ENCODE measurements at places on chromosomes 6 and 20.

- DNase-seq = no peak
Measured at GRCh38 chr20:55173601-55174000, 698.2 kb downstream of the DOK5 start.

DNA sequence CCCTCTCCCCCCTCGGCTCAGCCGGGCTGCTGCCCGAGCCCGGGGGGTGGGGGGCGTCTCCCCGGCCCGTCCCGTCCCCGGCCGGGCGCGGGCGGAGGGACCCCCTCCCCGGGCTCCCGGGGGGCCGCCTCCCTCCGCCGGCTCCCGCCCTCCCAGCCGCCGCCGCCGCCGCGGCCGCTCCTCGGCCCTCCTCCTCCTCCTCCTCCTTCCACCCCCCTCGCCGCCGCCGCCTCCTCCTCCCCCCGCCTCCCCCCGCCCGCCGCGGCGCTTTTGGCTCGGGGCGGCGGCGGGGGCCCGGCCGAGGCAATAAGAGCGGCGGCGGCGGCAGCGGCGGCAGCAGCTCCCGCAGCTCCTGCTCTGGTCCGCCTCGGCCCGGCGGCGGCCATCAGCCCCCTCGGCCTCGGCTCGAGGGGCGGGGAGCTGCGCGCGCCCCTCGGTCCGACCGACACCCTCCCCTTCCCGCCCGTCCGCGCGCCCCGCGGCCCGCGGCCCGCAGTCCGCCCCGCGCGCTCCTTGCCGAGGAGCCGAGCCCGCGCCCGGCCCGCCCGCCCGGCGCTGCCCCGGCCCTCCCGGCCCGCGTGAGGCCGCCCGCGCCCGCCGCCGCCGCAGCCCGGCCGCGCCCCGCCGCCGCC, 38.7 kb downstream of the GNAS start:
- DNase-seq = peak; percentile 85

DNA sequence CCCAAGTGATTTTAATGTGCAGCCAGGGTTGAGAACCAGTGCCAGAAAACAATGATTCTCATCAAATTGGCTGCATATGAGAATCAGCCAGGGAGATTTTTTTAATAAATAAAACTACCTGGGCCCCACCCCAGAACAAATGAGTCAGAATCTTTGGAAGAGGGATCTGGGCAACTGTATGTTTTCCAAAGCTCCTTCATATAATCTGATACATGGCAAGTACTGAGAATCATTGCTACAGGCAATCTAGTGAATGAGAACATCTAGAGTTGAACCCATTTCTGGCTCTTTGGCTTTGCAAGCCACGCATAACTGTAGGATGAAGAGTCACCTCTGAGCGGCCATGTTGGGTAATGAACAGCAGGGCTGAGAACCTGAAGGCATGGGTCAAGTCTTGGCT, 26.1 kb upstream of the DSP start:
- DNase-seq = no peak

- DNase-seq = no peak
Measured at GRCh38 chr20:36318166-36318565, 12.0 kb downstream of the DLGAP4 start.

- no peak for DNase-seq
Measured at GRCh38 chr6:112636650-112637262, 289.6 kb downstream of the RFPL4B start.

- DNase-seq = no peak
Measured at GRCh38 chr6:22570185-22570551, 802 bp downstream of the HDGFL1 start.

DNA sequence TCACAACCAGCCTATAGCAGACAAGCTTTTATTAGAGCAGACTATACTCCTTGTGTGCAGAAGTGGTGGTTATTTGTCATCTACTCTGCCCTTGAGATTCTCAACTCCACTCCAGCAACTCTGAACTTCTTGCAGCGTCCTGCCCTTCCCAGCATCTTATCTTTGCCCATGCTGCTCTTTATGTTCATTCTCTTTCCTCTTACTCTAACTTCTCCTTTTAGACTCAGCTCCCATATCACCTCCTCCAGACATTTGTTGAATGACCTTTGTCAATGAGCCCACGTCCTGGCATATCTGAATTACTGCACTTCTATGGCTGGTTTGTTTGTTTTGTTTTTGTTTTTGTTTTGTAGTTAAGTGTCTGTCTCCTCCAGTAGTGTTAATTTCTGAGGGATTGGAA, 81.2 kb downstream of the KCNQ5 start:
- DNase-seq = no peak

DNA sequence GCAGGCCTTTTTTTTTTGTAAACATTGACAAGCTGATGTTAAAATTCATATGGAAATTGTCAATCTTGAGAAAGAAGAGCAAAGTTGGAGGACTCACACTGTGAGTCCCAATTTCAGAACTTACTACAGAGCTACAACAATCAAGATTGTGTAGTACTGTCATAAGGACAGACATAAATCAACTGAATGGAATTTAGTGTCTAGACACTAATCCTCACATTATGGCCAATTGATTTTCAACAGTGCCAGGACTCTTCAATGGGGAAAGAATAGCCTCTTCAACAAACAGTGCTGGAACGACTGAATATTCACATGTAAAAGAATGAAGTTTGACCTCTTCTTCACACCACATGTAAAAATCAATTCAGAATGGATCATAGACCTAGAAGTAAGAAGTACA, 60.8 kb downstream of the TGM2 start:
- DNase-seq = no peak

- DNase-seq = no peak
Measured at GRCh38 chr20:36128463-36129159, 25.9 kb upstream of the EPB41L1 start.

DNA sequence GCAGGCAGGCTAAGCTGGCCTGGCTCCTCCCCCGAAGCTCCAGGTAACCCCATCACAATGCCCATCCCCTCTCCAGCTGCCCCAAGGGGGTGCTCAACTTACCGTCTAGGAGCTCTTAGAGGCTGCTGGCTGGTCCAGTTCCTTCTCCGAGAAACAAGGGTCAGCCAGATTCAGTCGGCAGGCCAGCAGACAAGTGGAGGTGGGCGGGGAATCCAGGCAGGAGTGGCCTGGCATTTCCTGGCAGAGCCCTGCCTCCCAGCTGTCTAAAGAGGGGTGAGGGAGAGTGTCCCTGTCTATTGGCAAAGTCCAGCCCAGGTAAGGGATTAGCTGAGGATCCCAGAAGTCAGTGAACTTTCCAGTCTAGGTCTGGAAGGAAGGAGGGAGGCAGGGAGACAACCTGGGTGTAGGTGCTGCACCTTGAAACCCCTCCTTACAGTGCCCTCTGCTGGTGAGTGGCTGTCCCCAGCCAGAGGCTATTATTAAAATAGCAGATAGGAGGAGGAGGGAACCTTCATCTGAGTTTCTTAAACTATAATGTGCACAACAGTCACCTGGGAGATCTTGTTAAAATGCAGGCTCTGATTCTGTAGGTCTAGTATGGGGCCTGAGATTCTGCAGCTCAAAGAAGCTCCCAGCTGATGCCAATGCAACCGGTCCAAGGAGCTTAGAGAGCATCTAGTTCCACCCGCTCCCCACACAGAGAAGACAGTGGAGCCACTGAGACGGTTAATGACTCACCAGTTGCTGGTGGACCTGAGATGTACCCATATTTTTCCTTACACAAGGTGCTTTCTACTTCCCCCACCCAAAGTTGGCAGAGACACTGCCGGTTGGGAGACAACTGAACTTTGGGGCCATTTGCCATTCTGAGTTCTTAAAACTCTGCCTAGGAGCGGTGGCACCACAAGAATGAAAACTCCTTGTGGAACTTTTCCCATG, at the start of gene UNC5CL:
TSS of gene UNC5CL (minus strand) at position 162 of the 939 bp plus-strand sequence. CDS start 4,147 bp downstream, outside the sequence.
- peak; percentile 82 for DNase-seq

GRCh38 chr20:21237956-21238799, 65.0 kb upstream of the XRN2 start:
- DNase-seq = no peak

- no peak for DNase-seq
Measured at GRCh38 chr20:3349786-3350185, 57.7 kb downstream of the DNAAF9 start.

DNA sequence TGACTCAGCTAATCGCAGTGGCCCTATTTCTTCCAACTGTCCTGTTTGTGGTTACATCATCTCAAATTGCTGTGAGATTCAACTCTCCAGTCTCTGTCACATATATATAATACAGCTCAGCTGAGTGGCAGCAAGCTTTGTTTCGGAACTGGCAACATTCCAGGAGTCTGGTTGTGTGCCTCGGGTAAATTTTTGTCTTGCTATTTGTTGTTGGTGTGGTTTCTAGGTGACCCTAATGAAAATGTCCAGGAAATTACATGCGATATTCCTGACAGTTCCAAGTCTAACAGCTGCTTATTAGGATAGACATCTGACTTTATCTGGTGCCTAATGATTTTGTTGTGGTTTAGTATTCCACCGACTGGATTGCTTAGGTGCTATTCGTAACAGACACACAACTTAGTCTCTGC, 581.8 kb downstream of the CD109 start:
- DNase-seq = no peak

- peak; percentile 54 for DNase-seq
Measured at GRCh38 chr6:148700741-148701311, 46.0 kb upstream of the UST start.

DNA sequence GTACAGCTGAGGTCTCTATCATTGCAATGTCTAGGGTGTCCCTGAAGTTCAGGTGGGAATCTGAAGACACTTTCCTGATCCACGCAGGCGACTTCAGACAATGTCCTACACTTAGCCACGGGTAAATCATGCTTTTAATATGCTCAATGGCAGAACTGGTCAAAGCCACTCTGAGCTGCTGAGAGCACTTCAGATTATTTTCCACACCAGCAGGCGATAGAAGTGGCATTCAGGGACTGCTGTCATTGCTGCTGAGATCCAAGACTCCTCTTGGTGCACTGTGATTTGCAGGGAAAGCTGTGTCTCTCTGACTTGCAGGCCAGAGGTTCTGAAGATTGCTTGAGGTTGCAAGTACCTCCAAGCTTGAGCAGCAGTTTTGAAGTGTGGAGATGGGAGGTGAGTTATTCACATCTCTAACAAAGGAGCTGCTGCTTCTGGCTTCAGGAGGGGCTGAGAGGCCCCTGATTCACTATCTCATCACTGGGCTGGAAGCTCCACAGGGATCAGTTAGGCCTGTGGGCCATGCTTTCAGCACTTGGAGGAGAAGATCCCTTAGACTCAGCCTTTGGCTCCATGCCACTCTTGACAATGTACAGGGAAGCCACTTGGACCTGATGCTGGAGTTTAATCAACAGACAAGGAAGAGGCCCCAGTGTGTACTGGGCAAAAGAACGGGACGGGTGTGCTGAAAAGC, 2.9 kb upstream of the SSTR4 start:
- DNase-seq = no peak

- DNase-seq = no peak
Measured at GRCh38 chr20:31673943-31674463, 36.3 kb downstream of the COX4I2 start.

DNA sequence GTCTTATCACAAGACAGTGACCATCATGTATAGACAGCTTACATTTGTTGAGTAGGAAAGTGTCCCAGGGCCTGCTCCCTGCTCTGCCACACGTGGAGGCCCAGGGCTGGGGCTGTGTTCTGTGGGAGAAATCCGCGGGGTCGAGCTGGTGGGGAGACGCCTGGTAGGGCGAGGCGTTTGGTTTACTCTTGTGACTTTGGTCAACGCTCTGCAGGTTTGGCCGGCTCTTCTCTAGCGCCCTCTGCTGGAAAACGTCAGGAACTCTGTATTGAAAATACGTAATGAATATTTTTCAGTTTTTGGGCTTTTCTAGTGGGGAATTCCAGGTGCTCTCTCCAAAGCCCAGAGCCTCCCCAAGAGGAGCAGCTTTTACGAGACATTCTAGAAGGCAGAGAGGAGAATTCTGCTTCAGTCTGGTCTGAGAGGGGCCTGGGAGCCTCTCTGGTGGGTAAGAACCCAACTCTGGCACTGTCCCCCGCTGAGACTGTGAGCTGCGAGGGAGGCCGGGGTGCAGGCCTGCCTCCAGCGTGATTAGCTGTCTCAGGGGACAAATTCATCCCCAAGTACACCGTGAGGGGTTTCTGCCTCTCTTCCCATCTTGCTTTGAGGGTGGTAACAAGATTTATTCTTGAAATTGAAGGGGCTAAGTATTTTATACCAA, 112.6 kb upstream of the RALGAPA2 start:
- DNase-seq = peak; percentile 54

DNA sequence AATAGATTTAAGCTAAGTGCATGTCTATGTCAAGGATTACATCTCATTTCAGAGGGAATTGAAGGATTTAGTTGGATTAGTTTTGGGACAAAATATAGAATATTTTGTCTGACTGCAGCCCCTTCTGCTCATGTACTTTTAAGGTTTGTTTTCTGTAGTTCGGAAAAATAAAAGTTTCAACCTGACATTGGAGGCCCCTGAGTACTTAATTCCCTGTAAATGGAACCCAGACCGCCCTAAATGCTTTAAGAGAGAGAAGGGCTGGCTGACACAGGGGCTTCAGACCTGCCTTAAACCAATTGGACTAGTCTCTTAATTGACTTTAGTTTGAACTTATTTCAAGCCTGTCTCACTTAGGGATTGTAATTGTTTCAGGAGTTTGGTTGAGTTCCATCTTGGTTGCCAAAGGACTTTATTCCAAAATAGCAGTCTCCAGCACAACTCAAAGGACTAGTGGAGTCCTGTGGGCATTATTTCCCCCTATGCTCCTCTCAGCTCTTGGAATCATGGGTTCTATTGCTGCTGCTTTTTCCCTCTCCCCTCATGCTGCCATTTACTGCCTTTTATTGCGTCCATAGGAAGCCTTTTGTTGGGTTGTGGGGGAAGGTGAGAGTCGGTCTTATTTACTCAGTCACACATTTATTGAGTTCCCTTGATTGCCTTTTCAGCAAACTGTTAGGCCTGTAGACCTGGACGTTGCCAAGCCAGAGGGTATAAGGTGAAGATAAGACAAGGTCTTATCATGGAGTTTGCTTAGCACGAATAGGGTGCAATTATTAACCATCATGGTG, 14.5 kb downstream of the BRD2 start:
- no peak for DNase-seq

DNA sequence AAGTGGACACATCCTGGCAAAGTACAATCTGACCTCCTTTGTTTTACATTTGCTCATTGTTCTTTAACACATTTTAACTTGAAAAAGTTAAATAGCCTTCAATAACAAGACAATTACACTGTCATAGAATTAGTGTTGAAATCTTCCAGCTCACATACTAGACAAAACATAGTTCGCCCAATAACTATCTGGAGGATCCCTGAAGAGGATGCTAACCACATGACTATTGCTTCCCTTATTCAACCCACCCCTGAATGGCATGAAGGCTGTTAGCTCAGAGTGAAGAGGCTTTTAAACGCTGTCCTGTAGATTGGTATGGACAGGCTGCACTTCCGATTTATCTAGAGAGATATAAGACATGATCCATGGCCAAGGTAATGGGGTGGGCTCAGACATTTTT, 15.0 kb upstream of the DSE start:
- DNase-seq = no peak

- DNase-seq = no peak
Measured at GRCh38 chr6:106728296-106728870, 99.0 kb downstream of the QRSL1 start.

DNA sequence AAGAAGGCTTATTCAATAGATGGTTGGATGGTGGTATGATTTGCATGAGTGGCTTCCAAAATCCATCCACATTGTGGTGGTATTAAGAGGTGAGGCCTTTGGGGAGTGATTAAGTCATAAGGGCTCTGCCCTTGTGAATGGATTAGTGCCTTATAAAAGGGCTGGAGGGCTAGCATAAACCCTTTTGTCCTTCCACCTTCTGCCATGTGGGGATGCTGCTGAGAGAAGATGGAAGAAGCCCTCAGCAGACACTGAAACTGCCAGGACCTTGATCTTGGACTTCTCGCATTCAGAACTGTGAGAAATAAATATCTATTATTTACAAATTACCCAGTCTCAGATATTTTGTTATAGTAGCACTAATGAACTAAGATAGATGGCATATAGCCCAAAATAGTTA, 27.8 kb upstream of the SRPK1 start:
- DNase-seq = no peak

All from germinal center (tissue), 1 donor.